ENCODE measurements at places on chromosomes 1 and 21. TPM values are rescaled to one million over a fixed set of nuclear protein-coding genes. Genes with fewer than 3 reads are reported as not detected.

Gene FCGR3B
- 4.8 TPM for total RNA-seq

Gene LMX1A
- total RNA-seq: 0.14 TPM

Gene OR2T11
- total RNA-seq: not detected

Gene OR6P1
- total RNA-seq: not detected

DNA sequence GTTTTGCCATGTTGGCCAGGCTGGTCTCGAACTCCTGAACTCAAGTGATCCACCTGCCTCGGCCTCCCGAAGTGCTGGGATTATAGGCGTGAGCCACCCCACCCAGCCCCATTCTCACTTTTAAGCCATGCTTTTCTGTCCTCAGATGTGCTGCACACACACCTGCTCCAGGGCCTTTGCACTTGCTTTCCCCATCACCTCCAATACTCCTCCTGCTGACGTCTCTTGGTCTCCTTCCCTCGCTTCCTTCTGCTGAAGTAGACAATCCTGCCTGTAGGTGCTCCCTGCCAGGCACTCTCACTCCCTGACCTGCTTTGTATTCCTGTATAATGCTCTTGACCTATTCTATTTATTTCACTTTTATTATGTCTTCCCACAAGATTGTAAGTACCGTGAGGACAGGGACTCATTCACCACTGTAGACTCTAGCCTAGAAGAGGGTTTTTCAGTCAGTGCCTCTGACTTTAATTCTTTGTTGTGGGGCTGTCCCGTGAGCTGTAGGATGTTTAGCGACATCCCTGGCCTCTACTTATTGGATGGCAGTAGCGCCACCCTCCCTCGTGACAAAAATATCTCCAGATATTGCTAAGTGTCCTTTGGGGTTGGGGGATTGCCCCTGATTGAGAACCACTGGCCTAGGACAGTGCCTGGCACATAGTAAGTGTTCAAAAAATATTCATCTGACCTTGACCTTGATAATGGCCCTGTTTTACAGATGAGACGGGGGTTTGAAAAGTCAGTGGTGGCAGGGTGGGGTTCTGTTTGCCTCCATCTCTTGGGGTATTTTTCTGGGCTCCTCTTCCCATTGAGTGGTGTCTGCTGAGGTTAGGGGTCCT, 4.6 kb downstream of the TNFRSF1B start:
- DNase-seq: peak; percentile 43

DNA sequence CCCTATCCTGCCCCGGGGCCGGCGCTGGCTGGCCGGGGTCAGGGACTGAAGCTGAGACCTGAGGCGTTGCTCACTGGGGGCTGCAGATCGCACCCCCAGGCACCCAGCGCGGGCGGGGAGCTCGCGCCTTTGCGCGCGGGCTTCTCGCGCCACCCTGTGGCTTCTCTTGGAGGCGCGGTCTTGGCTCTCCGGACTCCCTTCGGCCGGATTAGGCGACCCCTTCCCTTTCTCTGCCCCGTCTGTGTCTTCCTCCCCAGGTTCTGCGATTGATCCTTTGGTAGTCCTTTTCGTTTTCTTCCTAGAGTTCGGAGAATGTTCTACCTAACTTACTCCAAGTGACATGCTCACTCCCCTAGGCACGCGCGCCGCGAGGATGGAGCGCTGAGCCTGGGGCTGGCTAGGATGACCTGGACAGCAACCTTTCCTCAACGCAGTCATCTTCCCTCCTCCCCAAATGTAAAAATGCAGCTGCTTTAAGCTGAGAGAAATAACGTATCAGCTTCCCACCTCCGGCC, 495 bp upstream of the NTRK1 start:
- DNase-seq: peak; percentile 61

DNA sequence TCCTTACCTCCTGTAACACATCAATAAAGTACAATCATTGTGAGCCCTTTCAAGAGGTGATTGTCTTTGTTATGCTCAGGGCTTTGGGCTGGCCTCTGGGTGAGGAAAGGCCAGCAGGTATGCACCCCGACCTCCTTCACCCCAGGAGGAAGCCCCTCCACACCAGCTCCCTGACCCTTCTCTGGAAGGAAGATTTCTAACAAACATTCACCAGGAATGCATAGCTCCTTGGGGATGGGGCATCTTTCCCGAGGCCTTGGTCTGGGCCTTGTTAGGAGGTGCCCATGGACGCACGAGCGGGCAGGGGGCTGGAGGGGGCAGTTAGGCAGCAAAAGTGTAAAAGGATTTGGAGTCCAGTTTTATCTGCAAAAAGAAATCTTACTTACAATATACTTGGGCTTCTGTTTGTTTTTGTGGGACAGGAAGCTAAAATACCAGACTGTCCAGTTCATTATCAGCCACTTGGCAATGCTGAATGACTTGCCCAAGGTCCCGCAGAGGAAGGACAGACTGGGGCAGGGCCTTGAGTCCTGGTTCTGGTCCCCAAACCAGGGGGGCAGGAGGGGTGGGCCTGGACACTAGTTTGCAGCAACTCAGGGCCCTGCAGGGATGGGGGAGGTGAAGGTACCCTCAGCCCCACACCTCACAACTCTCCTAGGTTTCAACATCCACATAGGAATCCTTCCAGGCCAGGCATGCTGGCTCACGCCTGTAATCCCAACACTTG, 10.1 kb downstream of the ZC3H12A start:
- peak; percentile 64 for DNase-seq

GRCh38 chr1:3668585-3669300, 16.4 kb downstream of the TP73 start:
- peak; percentile 94 for DNase-seq

DNA sequence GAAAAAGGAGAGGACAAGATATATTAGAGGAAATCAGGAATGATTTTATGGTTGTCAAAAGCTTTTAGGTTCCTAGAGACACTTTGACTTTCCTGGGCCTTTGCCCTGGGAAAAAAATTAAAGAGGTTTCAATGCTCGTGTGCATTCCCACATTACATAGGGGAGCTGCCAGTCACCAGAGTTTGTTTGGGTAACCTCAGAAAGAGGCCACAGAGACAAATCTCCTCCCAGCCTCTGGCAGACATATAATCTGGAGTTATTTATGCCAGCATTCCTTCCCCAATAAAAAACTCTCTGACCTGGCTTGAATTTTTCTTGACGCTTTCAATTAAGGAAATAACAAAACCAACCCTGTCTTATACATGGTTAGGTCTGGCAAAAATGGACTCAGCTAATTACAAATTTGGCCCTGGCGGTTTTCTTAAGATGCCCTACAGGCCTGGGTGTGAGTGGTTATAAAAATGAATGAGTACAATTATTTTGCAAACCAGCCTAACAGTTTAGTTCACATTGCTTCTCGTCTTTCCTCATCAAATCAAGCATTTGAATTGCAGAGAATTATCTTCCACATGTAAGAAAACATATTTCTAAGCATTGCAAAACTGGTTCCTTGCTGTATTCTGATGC, 63.7 kb downstream of the WLS start:
- no peak for DNase-seq

DNA sequence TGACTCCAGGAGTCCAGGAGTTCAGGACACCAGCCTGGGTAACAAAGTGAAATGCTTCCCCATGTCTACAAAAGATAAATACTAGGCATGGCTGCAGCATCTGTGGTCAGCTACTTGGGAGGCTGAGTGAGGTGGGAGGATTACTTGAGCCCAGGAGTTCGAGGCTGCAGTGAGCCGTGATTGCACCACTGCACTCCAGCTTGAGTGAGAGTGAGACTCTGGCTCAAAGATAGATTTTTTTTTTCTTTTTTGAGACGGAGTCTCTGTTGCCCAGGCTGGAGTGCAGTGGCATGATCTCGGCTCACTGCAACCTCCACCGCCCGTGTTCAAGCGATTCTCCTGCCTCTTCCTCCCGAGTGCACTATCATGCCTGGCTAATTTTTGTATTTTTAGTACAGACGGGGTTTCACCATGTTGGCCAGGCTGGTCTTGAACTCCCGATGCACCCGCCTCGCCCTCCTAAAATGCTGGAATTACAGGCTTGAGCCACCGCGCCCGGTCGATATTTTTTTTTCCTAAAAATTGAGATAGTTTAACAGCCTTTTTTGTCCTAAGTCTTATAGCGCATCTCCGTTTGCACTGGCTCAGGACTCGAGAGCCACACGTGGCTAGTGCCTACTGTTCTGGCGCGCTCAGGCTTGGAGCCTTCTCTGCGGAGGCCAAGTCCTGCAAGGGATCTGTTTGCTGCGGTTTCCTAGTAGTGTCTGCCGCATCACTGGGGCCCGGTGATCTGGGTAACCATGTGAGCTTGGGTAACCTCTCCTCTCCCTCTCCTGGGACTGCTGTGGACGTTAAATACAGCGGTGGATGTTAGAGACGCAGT, 1.0 kb upstream of the MFN2 start:
- no peak for DNase-seq

DNA sequence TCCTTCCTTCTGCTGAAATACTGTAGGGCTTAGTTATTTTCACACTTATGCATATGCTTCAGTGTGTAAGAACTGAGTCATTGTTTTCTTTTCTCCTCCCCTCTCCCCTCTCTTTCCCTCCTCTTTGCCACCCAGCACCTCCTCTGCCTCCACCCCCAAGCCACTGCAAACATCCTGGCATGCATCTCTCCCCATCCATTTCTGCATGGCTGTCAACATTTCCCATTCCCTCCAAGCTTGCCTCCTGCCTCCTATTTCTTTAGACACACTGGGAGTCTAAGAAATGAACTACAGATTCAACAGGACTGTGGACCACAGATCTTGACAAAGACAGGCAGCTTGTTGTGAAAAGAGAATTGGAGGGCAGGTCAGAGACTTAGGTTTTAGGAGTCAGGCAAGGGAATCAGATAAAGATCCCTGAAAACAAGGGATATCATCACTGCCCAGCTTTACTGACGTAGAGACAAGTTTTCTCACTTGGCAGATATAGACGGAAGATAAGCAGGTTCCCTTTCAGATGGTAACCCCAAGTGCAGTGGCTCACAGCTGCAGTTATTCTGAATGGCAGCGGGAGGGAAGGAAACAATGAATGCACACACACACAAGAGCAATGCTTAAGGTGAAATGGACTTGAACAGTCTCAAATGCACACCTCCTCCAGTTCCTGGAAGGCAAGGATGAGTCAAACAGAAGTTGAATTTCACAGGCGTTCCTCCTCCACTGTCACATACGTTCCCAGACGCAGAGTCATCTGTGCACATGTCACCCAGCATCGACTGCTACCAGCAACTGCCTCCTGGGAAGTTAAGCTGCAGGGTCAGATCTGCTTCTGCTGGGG, 56.1 kb downstream of the HIVEP3 start:
- no peak for DNase-seq

DNA sequence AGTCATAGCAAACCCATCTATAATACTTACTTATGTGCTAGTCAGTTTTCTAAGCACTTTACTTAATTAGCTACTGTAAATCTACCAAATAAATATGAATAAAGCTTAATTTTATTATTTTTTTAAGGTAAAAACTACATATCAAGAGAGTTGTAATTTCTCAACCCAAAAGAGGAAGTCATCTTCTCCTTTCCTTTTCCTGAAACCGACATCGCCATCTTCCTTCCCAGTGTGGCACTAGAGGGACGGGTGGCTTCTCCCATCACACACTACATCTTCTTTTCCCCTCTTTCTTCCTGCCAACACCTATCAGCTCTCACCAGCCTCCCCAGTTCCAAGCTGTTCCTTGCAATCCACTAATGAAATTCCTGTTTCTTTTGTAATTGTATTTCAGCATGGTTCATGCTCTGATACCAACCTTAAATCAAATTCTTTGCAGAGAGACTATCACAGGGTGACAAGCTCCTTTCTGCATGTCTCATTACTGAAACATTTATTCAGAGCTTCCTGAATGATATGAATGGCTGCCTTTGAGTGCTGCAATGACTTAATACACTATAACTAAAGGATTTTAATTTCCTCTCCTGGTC, 251.6 kb upstream of the FAM78B start:
- DNase-seq: no peak

GRCh38 chr1:1986451-1987141, 17.0 kb downstream of the CFAP74 start:
- DNase-seq: peak; percentile 47

DNA sequence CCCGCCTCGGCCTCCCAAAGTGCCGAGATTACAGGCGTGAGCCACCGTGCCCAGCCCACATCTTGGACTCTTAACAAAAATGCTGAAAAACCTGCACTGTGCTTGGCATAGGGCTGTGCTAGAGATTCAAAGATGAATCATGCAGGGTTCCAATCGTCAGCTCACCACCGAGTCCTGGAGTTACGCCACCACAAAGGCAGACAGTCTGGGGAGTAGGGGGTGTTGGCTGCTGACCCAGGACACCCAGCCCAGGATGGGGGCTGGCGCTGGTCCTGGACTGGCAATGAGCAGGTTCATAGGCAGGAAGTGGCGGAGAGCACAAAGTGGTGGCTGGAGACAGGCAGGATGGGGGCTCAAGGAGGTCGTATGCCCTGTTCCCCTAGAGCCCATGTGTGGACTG, 16.0 kb downstream of the PSRC1 start:
- DNase-seq: no peak

DNA sequence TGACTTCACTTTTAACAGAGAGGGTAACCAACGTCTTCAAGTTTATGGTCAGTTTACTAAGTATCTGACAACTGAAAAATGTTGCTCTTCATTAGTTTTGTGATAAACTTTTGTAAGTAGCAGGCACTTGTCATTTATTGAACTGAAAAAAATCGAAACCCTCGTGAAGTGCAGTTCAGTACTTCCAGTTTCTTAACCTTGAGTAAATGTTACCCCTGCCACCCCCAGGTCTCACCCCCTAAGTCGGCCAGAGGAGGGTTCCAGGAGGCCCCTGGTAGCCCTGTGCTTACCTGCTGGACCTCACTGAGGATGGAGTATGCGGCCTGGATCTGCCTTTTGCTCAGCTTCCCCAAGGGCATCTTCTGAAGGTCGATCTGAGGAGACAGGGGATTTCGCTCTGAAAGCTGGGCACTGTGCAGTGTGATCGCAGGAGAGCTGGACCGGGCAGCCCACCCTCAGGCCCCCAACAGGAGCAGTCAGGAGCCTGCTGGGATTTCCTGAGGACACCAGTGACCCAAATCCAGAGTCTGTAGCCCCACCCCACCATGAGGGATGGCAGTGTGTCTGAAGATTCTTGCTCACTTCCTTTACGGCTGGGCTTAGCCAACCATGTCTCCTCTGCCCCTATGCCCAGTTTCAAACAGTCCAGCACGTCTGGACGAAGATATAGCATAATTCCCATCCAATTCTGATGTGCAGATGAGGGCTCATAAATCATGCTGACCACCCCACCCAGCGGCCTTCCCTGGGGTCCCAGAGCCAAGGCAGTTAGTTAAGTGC, 37.6 kb downstream of the PARP1 start:
- DNase-seq: no peak

DNA sequence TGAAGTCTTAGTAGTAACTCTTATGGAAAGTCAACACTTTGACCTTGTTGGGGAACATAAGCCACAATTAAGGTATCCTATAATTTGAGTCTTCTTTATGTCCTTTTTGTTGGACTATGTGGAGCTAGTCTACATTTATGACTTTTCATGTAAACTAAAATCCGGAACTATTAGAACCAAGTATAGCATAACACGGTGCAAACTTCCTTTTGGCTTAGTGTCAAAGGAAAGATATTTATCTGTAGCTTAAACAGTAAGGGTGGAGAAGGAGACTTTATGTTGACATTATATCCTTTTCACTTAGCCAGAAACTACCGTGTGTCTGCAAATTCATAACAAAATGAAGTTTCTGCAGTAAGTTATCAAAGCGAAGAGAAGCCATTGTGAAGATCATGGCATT, 7.3 kb downstream of the UAP1 start:
- no peak for DNase-seq
